ENCODE measurements at places on chromosomes 5 and 9.
A peak's percentile ranks its signal among the peaks of the same experiment; 100 is the strongest.

GRCh38 chr5:113067635-113068344, 91.2 kb downstream of the DCP2 start:
- DNase-seq, result no peak

GRCh38 chr5:111966290-111966689, 209.3 kb upstream of the NREP start:
- no peak for DNase-seq

DNA sequence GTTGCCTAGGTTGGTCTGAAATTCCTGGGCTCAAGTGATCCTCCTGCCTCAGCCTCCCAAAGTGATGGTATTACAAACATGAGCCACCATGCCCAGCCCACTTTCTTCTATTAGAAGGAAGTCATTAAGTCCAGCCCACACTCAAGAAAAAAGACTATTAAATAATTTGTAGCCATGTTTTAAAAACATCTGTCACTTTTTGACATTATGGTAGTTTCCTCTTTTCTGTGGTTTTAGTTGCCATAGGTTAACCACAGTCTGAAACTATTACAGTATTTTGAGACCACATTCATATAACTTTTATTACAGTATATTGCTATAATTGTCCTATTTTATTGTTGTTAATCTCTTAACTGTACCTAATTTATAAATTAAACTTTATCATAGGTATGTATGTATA, 31.9 kb upstream of the C5orf24 start:
- no peak for DNase-seq

DNA sequence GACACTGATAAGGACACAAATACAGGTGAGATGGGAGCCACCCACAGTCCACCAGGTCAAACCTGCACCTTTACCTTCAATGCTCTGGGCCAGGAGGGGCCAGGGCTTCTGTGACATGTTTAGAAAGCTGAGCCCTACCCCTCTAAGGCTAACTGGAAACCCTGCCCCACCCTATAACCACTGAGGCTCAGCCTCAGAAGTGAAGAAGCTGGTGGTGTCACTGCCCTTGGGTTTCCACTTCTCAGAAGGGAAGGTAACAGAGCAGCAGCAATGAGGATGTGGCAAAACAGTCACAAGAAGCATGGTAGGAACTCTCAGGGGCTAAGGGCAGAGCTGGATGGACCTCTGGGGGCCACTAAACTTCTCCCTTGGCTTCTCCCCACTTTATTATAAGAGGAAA, 6.0 kb downstream of the PDGFRB start:
- DNase-seq, result no peak

GRCh38 chr5:118605761-118606160, 382.6 kb downstream of the DTWD2 start:
- DNase-seq, result no peak

- DNase-seq, result no peak
These were observed 34.9 kb upstream of the TIFAB start for GRCh38 chr5:135487037-135487395.

DNA sequence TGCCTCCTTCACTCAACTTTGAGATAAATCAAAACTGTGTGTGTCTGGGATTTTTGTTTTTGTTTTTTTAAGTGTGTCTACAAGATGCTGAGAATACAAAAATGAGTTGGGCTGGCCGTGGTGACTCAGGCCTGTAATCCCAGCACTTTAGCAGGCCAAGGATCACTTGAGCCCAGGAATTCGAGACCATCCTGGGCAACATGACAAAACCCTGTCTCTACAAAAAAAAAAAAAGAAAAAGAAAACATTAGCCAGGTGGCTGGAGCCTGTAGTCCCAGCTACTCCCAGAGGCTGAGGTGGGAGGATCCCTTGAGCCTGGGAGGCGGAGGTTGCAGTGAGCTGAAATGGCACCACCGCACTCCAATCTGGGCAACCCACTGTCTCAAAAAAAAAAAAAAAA, 21.0 kb downstream of the HNRNPK start:
- DNase-seq, result no peak

DNA sequence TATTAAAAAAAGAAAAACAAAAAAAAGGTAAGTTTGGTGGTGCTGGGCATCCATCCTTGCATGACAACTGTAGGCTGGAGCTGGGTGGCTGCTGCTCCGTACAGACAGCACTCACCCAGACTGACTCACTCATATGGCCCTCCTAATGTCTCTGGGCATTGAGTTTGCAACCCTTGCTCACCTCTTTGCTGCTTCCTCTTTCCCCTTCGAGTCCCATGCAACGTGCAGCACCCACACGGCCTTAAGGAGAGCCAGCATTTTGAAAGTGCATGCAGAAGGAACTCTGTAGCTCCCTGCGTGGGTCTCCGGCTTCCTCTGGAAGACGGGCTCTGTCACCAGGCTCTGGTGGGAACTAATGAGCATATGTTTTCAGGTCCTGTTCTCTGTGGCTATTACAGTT, 60.5 kb upstream of the ENTREP1 start:
- DNase-seq, result no peak

GRCh38 chr5:168881427-168882149, 302.4 kb upstream of the PANK3 start:
- DNase-seq, result peak; percentile 20

DNA sequence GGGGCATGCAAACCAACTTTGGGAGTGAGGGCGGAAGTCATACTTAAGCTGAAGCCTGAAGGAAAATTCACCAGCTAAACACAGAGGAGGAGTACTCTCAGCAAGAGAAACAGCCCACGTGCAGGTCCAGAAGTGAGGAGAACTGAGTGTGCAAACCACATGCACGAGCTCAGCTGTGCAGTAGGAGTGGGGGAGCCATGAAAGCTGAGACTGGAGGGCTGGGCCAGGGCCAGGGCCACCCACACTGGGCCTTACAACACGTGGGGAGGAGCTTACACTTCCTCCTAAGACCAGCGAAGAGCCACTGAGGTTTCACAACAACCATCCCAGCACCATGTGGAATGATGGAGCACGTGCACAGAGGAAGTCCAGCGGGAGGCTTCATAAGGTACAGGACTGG, 9.3 kb upstream of the WWC1 start:
- DNase-seq, result no peak

DNA sequence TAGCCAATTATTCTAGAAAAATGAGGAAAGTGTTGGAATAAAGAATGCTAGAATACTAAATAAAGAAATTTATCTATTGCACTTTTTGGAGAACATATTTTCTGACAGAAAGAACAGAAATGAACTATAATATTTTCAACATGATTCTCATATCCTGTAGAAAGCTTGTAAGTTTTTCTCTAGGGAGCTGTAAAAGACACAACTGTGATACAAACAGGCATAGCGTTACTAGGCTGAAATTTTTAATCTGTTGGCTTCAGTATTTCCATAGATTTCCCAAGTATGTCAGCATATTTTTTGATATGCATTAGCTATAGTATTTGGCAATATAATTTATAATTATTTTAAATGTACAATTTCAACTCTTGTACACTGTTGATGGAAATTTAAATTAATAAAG, 31.3 kb downstream of the ANXA1 start:
- no peak for DNase-seq

- DNase-seq, result no peak
These were observed 10.1 kb downstream of the IFNA5 start for GRCh38 chr9:21294904-21295538.

DNA sequence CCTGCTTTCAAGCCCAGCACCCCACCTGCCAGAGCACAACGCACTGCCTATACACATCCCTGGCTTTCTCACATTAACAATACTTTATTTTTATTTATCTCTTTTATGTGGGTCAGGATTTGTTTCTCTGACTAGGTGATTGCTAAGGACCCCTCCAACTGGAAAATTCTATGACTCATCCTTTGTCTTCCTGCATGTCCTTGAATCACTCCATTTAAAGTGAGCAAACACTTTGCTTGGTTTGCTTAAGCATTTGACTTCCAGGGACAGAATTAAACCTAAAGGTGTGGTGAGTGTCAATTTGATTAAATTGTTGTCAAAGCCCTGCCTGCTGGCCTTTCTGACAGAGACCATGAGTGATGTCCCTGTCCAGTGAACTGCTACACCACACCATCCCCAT, 536.5 kb upstream of the BRINP1 start:
- DNase-seq, result no peak
